Large intestine (tissue), 12 donors: ENCODE measurements at places on chromosomes 5 and 9.
A peak's percentile ranks its signal among the peaks of the same experiment; 100 is the strongest.

DNA sequence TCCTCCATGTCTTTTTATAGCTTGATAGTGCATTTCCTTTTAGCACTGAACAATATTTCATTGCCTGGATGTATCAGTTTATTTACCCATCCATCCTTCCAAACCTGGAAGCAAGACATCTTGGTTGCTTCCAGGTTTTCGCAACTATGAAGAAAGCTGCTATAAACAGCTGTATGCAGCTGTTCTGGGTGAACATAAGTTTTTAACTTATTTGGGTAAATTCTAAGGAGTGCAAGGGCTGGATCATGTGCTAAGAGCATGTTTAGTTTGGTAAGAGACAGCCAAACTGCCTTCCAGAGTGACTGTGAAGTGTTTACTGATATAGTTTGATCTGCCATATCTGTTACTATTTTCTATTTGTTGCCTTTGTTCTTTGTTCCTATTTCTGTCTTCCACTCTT lies 58.5 kb downstream of the CSF2 start:
- DNase-seq = no peak

- DNase-seq = peak; percentile 75
Measured at GRCh38 chr9:128341435-128341849, 1.1 kb downstream of the SLC27A4 start.

GRCh38 chr9:132887181-132888120 lies 8.8 kb downstream of the SPACA9 start:
- no peak for DNase-seq

DNA sequence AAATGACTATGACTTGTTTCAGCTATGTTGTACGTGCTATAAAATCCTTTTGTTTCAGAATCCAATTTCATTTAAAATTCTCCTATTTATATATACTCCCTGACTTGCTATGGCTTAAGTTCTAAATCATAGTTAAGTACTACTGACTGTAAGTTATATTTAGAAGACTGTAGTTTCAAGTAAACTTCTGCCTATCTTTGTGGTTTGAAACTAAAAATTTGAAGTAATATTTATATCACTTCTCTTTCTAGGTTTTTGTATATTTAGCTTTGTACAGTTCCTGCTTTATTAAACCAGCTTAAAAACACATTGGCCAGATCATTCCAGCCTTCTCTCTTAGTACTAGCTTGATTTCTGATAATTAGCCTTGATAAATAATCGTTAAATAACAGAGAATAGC lies 196.3 kb downstream of the MLLT3 start:
- DNase-seq = no peak

DNA sequence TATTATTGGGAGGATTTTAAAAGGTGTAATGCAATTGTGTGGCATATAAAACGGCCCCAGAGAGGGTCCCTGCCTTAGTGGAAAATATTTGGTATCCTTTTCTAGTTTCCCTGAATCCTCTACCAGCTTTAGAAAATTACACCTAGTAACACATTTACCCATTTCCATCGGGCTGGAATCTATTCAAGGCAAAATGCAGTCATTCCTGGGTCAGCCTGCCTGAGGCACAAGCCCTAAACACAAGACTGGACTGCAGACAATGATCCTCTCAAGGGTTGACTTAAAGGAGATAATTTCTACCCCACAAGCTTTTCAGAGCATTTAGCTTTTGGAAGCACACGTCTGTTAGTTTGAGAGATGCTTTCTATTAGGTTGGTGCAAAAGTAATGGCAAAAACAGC lies 124.4 kb upstream of the ADAMTSL1 start:
- no peak for DNase-seq

- no peak for DNase-seq
Measured at GRCh38 chr5:138716456-138716924, 36.7 kb upstream of the CTNNA1 start.
